ENCODE measurements at places on chromosomes 4 and X. TPM values are rescaled to one million over a fixed set of nuclear protein-coding genes. Genes with fewer than 3 reads are reported as not detected.

- H3K27me3 ChIP-seq: no peaks in the 10 kb centered on the region
- no peak for DNase-seq
- no peak overlapping the region for H3K27ac ChIP-seq
- no peaks in the 10 kb centered on the region for H3K4me1 ChIP-seq
Observed at GRCh38 chr4:137608085-137608484, 75.8 kb upstream of the PCDH18 start.

GRCh38 chr4:161252520-161253141 lies 911.2 kb downstream of the FSTL5 start:
- no peak overlapping the region for H3K4me3 ChIP-seq
- H3K4me1 ChIP-seq: no peaks in the 10 kb centered on the region
- H3K36me3 ChIP-seq: peaks cover 46% of the 10 kb centered on the region
- no peaks in the 10 kb centered on the region for H3K27me3 ChIP-seq
- no peak for DNase-seq

DNA sequence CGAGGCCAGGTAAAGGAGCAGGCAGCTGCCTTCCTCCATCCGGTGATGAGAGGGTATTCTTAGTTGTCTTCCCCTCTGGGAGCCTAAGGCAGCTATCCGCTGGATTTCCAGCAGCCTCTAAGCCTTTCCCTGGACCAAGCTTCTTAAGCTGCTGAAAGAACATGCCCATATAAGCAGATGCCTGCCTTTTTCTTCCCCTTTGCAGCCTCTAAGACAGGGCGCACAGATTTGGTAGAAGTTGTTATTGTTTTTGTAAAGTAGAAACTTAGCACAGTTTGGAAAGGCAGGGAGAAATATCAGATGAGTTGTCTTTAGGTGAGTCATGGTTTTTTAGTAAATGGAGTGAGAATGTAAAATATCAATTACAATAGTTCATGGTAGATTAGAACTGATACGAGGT lies 210.8 kb downstream of the ARHGAP10 start:
- no peaks in the 10 kb centered on the region for H3K4me1 ChIP-seq
- H3K4me3 ChIP-seq: no peak overlapping the region
- peaks cover under 1% of the 10 kb centered on the region for H3K36me3 ChIP-seq

GRCh38 chr4:119794113-119794512 lies 165.5 kb upstream of the PDE5A start:
- no peaks in the 10 kb centered on the region for H3K27me3 ChIP-seq
- H3K4me3 ChIP-seq: no peak overlapping the region
- no peaks in the 10 kb centered on the region for H3K36me3 ChIP-seq
- no peak for DNase-seq

GRCh38 chr4:24894243-24894642 lies 18.6 kb downstream of the CCDC149 start:
- H3K27me3 ChIP-seq: no peaks in the 10 kb centered on the region
- H3K27ac ChIP-seq: no peak overlapping the region
- no peak overlapping the region for H3K4me3 ChIP-seq
- no peak for DNase-seq

DNA sequence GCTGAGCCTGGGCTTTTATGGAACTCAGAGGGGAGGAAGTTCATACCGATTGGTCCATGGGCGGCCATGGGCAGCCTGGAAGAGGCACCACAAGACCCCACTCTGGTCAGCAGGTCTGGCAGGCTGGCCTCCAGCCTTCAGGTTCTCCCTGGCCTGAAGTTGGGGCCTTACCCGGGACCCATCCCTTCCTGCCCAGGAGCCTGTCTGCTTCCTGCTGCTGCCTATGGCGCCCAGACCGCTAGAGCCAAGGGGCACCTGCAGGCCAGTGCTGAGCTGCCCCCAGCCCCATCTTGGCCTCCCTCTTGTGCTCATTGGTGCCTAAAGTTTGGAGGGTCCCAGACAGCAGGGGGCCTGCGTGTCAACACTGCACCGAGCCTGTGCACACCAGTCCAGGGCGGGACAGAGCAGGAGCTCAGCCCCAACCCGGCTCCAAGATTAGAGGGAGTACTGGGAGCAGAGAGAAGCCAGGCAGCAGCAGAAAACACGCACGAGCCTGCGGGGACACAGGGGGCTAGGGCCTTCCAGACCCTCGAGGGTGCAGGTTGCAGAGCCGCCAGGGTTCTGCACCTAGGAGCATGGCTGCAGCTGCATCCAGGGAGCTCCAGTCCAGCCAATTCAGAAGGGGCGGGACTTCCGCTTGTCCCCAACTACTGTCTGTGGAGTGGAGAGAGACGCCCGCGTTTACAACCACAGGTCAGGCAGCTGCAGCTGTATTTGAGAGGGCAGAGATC lies 30.7 kb upstream of the ZNF280C start:
- peak; percentile 33 for DNase-seq
- H3K27ac ChIP-seq: no peak overlapping the region
- peaks cover 2% of the 10 kb centered on the region for H3K36me3 ChIP-seq
- no peaks in the 10 kb centered on the region for H3K27me3 ChIP-seq
- H3K4me1 ChIP-seq: no peaks in the 10 kb centered on the region

DNA sequence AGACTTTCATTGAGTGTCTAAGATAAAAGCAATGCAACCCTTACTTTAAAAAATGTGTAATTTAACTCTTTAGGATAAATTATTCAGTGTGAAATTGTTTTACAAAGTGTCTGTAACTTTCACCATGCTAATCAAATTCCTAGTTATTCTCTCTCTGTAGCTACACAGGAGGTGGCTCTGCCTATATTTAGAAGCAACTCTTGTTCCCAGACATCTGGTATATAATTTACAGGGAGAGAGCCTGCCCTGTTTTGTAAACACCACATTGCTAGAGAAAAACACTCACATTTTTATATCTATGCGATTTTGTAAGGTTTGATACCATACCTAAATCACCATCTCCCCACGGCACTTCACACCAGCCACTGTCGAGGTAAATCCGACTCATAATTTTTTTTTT lies 35.5 kb upstream of the SPATA4 start:
- H3K36me3 ChIP-seq: no peaks in the 10 kb centered on the region
- H3K27me3 ChIP-seq: no peaks in the 10 kb centered on the region
- DNase-seq: no peak
- no peak overlapping the region for H3K27ac ChIP-seq

GRCh38 chrX:65926095-65927019 lies 113.5 kb downstream of the VSIG4 start:
- no peak for DNase-seq
- H3K4me1 ChIP-seq: no peaks in the 10 kb centered on the region
- no peak overlapping the region for H3K4me3 ChIP-seq
- H3K27ac ChIP-seq: no peak overlapping the region

DNA sequence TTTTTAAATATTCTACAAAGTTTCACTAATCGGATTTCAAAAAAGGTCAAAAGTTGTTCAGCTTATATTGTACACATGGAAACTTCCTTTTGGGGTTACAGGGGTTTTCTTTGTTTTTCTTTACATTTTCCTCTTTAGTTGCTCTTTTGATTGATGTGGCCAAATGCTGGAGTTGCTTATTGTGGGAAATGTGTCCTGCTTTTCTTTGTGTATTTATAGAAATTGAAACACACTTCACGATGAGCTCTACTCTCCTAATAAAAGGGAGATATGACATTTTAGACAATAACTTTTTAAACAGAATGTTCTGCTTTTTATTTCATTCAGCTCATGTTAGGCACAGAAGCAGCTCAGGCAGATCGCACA lies 50.7 kb upstream of the SPRY1 start:
- no peaks in the 10 kb centered on the region for H3K4me1 ChIP-seq
- no peak for DNase-seq
- H3K4me3 ChIP-seq: no peak overlapping the region

DNA sequence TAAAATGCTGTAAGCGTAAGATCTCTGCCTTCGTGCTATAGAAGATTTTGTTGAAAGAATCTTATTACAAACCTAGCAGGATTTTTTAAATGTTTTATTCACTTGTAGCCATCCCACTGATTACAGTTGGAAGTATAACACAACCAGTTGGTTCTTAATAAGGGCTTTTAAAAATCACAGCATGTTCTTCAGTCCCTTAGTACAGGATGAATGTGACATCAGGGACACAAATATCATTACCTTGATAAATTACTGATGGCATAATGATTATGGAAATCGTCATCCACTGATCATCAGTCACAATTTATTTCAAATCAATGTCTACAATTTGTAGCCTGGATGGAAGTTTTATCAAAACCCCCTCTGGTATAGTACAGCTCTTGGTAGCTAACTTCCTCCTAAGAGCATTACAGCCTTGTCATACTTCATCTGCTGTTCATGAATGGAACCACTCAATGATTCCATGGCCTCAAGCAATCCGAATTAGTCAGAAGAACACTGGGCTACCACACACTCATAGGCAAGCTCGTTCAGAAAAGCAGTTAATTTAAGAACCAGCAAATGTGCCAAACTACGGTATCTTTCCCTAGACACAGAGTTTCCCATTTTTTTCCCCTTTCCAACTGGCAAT lies 389.2 kb upstream of the TENM3 start:
- H3K4me3 ChIP-seq: no peak overlapping the region
- no peaks in the 10 kb centered on the region for H3K4me1 ChIP-seq
- no peak overlapping the region for H3K27ac ChIP-seq

DNA sequence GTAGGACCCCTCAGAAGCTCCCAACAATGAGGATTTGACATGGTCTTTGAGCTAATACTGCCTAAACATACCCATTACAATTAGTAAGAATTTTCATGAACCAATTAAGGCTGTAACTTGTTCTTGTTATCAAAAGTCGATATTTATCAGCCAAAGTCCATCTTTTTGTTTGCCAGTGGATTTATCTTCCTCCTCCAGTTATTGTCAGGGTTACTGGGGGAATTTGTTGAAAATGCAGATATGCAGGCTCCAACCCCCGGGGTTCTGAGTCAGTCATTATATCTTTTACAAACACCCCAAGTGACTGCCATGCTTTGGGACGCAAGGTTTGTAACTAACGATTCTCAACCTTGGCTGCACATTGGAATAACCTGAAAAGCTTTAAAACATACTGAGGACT lies 338.8 kb upstream of the PPARGC1A start:
- H3K4me1 ChIP-seq: peaks cover 6% of the 10 kb centered on the region
- H3K27ac ChIP-seq: no peak overlapping the region
- no peak for DNase-seq
- H3K27me3 ChIP-seq: no peaks in the 10 kb centered on the region
- H3K4me3 ChIP-seq: no peak overlapping the region

- H3K36me3 ChIP-seq: peaks cover 6% of the 10 kb centered on the region
- H3K4me3 ChIP-seq: peak overlapping the region; percentile 95
- H3K27me3 ChIP-seq: no peaks in the 10 kb centered on the region
- no peak for DNase-seq
Observed at GRCh38 chrX:71532078-71532752, 689 bp upstream of the OGT start.

DNA sequence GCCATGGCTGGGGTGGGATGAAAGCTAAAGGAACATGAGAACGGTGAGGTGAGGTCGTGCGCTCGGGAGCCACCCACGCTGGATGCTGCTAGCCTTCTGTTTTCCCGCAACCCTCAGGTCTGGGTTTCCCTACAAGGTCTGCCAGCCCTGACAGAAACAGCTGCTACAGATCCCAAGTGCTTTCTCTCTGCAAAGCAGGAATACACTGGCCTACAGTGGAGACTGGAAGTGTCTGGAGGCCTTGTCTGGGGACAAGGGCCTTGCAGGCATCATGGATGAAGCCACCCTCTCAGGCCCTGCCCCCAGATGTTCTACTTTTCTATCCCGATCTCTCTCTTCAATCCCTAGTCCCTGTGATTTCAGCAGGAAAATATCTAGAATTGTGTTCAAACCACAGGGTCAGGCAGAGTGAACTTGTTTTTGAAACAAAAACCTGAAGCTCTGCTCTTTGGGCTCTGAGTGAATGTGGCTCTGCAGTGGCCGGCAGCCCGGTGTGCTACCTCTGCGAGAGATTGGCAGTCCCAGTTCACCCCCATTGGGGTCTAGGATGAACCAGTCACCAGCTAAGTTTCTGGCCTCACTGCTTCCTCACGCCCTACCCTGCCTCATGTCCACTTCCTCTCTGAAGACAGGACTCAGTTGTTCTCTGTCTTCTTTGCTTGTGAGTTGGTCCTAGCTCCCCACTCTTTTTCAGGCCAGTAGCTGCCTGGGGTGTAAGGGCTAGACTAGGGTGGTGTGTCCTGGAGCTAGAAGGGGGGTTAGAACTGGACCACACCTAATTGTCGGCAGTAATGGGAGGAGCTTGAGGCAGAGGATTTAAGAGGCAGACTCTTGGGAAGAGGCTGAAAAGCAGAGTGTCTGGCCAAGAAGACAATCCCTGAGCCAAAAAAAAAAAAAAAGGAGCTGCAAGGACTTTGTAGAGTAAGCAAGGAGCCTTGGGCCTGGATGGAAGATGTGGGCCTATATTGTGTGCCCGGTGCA lies 89.6 kb downstream of the RTL5 start:
- no peak for DNase-seq
- H3K4me1 ChIP-seq: peaks cover 4% of the 10 kb centered on the region
- peaks cover 8% of the 10 kb centered on the region for H3K36me3 ChIP-seq
- H3K27me3 ChIP-seq: no peaks in the 10 kb centered on the region
- H3K27ac ChIP-seq: no peak overlapping the region

DNA sequence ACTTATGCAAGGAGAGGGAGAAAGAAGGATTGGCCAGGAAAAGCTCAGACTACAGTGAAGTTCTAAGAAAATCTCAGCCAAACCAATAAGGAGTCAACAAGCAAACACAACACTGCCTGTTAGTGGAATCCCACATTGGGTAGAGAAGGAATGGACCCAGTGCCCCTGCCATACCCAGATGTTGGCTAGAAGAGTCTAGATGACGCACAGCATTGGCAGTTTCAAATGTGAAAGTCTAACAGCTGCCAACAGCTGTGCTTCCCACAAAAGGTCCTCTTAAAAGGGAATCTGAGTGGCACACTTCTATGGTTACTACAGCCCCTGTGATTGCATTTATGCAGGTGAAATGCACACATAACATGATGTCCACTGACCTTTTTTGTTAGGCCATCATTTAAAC lies 37.2 kb upstream of the CPEB2 start:
- DNase-seq: no peak
- H3K4me1 ChIP-seq: no peaks in the 10 kb centered on the region
- no peaks in the 10 kb centered on the region for H3K36me3 ChIP-seq

DNA sequence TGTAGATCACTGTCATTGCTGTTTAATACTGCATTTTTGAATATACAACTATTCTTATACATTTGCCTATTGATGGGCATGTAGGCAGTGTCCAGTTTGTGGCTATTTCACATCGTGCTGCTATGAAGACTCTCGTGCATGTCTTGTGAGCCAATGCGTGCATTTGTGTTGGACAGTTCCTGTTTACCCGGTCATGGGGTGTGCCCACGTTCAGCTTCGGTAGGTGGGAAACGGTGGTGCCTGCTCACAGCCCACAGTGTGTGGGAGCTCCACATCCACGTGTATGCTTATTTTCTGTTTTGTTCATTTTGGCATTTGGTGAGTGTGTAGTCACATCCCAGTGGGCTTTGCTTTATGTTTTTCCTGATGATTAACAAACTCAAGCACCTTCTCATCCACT lies 19.7 kb upstream of the RNF212 start:
- H3K27me3 ChIP-seq: no peaks in the 10 kb centered on the region
- no peaks in the 10 kb centered on the region for H3K36me3 ChIP-seq
- no peaks in the 10 kb centered on the region for H3K4me1 ChIP-seq

The SLC25A31 gene
- not detected for total RNA-seq

The GUCY1B1 gene
- total RNA-seq: 0.59 TPM

The SLC9B1 gene
- total RNA-seq: 0.59 TPM

The ETDA gene
- not detected for total RNA-seq

The AMOT gene
- total RNA-seq: 19.9 TPM

The SERTM2 gene
- total RNA-seq: 0.22 TPM

The GPR143 gene
- total RNA-seq: 7.9 TPM

The RTL5 gene
- 1.2 TPM for total RNA-seq

The DCLK2 gene
- total RNA-seq: 0.33 TPM

The BTK gene
- 0.09 TPM for total RNA-seq

The SPANXB1 gene
- total RNA-seq: not detected

The ACSL1 gene
- total RNA-seq: 3.1 TPM

The DCAF8L2 gene
- not detected for total RNA-seq

The NSD2 gene
- total RNA-seq: 136 TPM

The SLC2A9 gene
- 0.79 TPM for total RNA-seq
